ENCODE measurements at places on chromosomes 4 and X. TPM values are rescaled to one million over a fixed set of nuclear protein-coding genes. Genes with fewer than 3 reads are reported as not detected.

- no peak for DNase-seq
These were observed 34.9 kb downstream of the ZCCHC13 start for GRCh38 chrX:74338852-74339251.

GRCh38 chrX:72641611-72642010 is 69.0 kb upstream of the HDAC8 start:
- DNase-seq: no peak

DNA sequence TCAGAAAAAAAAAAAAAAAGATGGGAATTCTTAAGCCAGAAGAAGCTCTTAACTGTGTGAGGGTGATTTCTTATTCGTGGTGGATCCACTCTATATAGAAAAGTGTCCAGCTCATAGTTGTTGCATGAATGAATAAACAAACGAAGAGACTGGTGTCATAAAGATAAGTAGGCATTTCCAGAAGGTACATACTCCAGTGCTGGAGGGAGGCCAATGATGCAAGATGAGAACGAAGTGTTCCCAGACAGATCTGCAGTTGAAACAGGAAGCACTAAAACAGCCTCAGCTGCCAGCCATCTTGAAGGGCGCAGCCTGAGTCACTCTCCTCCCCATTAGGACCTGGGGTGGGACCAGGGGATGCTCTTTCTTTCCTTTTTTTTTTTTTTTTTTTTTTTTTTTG is 47.4 kb upstream of the HOPX start:
- no peak for DNase-seq

- DNase-seq: no peak
These were observed 92.3 kb downstream of the SPRY1 start for GRCh38 chr4:123488916-123489315.

DNA sequence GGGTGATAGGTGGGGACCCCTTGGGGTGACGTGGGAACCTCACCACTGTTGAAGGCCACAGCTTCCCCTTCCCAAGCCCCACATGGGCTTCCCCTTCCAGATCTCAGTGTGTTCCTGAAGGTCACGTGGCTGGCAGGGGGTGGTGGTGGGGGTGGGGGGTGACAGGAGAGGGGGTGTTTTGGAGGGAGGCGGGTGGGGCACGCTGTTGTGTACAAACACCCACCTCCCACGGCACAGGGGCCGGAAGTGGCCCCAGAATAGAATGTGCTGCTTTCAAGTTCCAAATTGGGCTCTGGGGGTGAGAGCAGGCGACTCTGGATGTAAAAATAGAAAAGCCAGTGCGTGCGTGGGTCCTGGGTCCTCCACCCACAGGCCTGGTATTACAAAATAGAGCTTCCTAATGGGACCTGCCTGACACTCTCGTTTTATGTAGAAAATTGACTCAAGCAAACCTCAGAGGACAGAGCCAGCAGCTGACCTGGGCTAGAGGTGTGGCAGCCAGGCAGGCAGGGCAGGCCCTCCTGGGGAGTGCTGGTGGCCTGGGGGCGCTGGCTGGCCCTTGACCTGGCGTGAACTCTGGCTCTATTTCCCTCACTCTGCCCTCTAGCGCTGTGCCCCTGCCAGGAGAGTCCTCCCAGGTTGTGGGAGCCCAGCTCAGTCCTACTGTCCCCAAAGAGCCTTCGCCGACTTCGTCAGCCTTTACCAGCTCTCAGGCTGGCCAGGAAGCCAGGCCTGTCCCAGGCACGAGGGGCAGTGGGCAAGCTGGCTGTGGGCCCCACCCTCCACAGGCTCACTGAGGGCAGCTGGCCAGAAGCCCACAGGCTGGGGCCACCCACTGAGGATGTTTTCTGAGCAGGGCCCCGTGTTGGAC is 5.4 kb upstream of the SH3BP2 start:
- no peak for DNase-seq

Gene PI4K2B
- 16.4 TPM for total RNA-seq

Gene MTNR1A
- total RNA-seq: 0.20 TPM

DNA sequence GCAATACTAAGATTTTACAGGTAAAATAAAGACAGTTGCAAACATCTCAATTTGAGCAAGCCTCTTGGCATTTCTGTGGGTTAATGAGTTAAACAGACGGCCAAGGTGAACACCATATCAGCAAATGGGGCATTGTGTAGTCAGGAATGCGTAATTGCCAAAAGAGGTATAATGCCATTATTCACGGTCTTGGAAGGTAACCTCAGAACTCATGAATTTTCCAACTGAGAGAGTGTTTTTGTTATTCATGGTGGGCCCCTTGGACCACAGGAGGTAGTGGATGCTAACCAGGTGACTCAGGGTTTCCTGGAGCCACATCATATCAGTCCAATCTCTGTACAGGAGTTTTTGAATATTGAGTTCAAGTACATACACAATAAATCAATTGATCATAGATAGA is 368.0 kb upstream of the TECRL start:
- DNase-seq: no peak

Measured in skin of body (tissue), 3 donors.